Effector CD4-positive, alpha-beta T cell (primary cell): ENCODE measurements at places on chromosomes 5 and 9.

GRCh38 chr5:133431326-133431865, 180.9 kb downstream of the FSTL4 start:
- DNase-seq: no peak

DNA sequence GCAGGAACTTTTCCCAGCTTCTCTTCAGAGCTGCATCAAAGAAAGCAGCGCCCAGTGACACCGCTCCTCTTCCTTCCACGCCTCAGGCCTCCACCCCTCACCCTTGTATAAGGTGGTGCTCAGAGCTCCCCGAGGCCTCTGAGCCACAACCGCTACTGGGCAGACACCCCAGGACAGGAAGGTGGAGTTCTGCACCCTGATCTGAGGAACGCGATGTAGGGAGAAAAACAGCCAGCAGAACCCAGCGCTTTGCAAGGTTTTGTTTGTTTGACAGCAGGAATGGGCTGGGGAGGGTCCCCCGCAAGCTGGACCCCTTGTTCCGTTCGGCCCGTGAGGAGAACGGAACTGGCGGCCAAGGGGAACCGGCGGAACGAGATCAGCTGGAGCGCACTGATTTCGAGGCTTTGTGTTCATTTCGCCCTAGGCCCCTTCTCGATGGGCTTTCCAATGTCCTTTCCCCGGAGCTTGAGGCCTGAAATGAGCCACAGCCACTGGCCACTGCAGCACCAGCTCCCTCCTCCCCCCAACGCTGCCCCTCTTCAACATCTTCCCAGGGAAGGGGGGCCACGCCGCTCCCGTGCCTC, 4.1 kb downstream of the EDF1 start:
- no peak for DNase-seq

DNA sequence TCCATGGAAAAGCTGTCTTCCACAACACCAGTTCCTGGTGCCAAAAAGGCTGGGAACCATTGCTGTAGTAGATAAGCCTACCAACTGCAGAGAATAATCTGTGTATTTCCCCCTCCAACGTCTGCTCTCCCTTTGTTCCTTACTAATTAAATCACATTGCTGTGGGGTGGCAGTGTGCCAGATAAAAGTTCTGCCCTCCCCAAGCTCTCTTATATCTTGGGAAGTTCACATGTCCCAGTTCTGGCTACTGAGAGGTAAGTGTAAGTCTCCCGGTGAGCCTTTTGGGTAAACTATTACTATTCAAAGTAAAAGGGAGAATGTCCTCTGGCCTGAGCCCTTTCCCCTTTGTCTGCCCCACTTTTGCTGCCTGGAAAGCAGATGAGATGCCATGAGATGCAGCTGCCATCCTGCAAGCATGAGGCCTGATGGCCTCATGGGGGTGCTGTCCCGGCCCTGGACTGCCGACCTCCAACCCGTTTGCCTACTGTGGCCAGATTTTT, 14.7 kb downstream of the ENC1 start:
- no peak for DNase-seq

DNA sequence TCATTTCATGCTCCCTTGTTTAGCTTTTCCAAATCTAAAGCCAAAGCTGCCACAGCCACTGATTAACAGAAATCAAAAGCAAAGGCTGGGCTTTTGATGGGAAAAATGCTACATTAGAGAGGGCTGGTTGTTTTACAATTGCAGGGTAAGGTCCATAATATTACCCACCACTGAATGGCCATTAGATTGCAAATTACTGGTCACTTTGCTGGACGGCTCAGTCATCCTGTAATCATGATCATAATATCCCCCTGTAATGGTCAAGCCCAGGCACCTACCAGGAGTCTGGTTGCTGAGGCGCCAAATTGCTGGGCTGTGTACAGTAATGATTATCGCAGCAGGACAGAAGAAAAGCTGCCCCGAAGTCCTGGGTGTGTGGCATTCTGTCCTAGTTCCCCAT, 286.5 kb downstream of the ZSWIM6 start:
- no peak for DNase-seq

- DNase-seq: no peak
Observed at GRCh38 chr9:83509402-83509801, 28.8 kb downstream of the FRMD3 start.

DNA sequence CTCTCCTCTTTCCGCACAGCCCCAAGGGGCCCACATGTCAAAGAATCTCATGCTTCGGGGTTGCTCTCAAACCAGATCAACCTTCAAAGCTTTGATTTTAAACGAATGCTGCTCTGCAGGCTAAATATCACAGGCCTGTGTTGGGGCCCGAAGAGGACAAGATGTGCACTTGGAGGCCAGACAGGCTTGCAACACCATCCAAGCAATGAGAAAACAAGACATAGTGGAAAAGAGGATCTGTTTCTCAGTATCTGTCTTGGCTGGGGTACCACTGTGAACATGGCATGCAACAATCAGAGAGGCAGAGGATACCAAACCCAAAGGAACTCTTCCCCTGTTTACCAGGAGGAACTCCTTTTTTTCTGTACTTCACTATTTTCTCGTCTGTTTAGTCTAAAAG, 321.8 kb downstream of the SLIT3 start:
- DNase-seq: no peak

DNA sequence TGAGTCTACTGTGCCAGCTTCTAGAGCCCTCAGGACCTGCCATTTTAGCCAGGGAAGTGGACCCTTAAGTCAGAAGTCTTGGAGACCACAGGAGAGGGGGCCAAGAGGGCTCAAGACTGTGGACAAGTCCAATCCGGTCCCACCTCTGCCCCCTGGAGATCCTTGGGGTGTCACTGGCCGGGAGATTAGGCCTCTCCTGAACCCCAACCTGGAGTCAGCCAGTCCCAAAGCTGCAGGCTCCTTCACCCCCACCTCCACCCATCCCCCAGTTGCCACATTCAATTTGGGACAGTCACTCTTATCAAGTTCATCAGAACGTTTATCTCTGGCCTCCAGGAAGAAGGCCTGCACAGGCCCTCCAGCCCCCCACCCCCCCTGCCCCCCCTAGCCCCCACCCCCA, 290 bp downstream of the SLC23A1 start:
- DNase-seq: no peak

GRCh38 chr5:173922527-173922926, 34.4 kb downstream of the CPEB4 start:
- DNase-seq: no peak

DNA sequence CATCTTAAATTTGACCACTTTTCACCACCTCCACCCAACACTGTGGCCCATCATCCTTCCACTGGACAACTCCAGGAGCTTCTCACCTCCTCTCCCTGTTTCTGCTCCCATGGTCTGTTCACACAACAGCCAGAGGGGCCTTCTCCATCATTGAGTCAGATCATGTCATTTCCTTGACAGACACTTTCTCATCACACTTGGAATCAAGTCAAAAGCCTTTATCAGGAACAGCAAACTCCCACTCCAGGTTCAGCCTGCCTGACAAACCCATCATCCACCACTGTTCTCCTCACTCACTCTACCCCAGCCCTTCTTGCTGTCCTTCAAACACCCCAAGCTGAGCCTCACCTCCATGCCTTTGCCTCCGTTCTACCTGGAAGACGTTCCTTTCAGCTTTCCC, 78.4 kb upstream of the ADRA1B start:
- DNase-seq: no peak

DNA sequence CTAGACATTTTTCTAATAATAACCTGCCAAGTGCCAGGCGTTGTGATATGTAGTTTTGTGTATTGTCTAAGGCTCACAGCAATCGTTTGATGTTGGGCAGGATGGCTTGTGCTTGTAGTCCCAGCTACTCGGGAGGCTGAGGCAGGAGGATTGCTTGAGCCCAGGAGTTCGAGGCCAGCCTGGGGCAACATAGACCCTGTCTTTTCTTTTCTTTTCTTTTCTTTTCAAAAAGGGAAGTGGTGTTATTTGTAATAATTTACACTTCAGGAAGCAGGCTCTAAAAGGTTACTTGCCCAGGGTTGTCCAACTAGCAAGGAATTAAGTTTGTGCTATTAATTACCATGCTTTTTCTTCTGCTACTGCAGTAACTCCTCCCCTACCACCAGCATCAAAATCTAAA, 3.2 kb downstream of the ZNF131 start:
- no peak for DNase-seq

GRCh38 chr9:113543982-113544303, 80.4 kb downstream of the RGS3 start:
- no peak for DNase-seq

DNA sequence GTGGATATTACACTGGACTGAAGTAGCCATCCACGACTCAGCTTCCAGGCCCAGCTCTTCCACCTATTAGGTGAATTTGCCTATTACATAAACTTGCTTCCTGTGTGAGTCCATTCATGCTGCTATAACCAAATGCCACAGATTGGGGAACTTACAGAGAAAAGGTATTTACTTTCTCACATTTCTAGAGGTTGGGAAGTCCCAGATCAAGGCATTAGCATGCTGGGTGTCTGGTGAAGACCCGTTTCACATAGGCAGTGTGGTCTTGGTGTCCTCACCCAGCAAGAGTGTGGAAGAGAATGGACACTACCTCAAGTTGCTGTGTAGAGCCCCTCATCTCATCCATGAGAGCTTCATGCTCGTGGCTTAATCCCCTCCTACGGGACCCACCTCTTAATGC, 282.6 kb downstream of the IRX1 start:
- no peak for DNase-seq

DNA sequence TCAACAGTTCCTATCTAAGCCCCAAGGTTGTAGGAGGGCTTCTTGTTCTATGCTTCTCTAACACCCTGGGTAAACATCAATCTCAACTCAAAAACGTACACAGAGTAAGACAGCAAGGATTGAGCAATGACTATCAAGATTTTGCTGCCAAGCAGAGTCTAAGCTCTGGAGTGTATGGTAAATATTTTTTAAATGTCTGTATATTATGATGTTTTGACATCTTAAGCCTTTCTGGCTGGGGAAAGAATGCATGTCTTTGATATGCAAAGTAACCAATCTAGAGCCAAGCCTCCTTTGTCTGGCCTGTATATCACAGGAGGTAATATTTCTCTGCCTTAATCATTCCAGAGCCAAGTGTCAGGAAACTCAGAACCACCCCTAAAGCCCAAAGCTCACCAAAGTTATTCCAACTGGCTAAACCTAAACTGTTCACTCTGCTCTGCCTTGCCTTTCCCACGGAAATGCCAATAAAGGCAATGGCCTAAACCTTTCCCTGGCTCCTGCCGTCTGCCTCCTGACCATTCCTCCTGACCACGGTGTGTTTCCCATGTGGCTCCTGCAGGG, 45.2 kb downstream of the YIPF5 start:
- DNase-seq: no peak

DNA sequence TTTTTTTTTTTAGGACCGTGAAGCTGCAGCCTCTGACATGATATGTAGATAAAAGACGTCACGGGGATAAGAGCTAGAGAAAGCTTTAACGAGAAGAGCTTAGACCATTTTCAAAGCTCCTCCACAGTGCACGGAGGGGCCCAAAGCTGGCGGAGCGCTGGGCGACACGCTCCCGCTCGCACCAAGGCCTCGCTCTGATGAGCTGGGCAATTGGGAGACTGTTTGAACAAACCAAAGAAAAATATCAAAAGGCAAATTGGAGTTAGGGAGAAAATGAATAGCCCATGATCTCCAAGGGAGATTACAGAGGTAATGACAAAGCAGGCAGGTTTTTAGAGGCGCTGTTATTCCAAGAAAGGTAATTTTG, 179.4 kb downstream of the SREK1 start:
- no peak for DNase-seq

- no peak for DNase-seq
Observed at GRCh38 chr5:167303582-167303981, 987.9 kb upstream of the WWC1 start.

DNA sequence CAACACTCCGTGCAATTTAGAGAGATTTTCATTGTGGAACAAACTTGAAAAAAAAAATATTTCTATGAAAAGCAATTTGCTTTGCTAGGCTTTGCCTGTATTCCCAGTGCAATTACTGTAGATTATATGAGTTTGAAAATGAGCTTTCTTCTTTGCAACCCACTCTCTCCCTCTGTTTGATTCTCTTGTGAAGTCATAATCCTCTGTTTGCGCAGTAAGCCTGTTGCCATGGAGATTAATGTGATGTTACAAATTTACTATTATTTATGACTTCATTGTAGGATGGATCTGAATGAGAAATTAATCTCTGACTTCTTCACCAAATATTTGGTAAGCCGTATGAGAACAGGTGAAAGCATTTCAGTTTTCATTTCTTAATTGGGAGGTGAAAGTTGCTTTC, 320.3 kb downstream of the SPATA31D1 start:
- no peak for DNase-seq

DNA sequence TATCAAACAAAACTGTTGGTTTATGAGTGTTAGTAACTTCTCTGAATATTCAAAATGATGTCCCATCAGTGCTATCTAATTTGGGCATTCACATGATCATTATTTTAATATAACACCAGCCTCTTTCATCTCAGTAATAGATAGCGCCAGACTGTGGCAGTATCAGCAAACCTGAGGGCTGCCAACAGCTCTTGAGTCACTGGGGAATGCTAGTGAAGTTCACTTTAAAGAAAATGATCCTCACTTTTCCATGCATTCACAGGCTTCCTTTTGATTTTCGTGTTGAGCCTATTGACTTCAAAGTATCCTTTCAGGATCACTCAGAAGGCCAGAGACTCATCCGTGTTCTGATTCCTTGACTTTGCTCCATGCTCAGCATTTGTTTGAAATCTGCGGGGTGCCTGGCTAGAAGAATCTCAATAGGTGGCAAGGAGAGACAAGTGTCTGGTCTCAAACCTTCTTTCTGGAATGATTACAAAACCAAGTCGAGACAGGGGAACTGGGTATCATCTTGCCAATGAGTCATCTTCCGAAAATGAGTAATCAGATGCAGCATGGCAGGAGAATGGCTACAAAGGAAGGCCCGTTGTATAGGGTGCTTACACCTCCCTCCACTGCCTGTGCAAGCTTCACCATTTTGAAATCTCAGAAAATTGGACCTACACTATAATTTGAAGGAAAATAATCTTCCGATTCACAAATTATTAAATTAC, 509.1 kb downstream of the RASEF start:
- no peak for DNase-seq

- no peak for DNase-seq
Observed at GRCh38 chr9:17422994-17423680, 155.7 kb upstream of the SH3GL2 start.
